Stimulated activated CD8-positive, alpha-beta memory T cell treated with anti-CD3 and anti-CD28 coated beads, Interleukin-4, amount 100 ng/mL, for 4 hours (primary cell): ENCODE measurements at places on chromosomes 16 and 17.
A peak's percentile ranks its signal among the peaks of the same experiment; 100 is the strongest.

GRCh38 chr16:8905168-8905762 is 23.1 kb downstream of the LITAFD start:
- DNase-seq, result no peak

DNA sequence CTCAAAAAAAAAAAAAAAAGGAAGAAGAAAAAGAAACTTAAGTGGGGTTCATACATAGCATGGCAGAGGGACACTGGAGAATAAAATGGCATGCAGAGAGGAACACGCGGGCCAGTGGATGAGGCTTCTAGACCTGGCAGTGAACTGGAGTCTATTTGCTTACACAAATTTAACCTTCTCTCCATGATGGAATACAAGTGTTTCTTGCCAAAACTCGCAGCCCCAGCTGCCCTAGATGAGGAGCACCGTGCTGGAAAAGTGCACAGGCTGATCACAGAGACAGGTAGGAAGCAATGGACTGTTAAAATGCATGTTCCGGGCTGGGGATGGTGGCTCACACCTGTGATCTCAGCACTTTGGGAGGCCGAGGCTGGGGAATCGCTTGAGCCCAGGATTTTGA is 9.3 kb downstream of the SSTR2 start:
- DNase-seq, result no peak

- DNase-seq, result no peak
Measured at GRCh38 chr16:82585675-82586074, 41.1 kb upstream of the CDH13 start.

DNA sequence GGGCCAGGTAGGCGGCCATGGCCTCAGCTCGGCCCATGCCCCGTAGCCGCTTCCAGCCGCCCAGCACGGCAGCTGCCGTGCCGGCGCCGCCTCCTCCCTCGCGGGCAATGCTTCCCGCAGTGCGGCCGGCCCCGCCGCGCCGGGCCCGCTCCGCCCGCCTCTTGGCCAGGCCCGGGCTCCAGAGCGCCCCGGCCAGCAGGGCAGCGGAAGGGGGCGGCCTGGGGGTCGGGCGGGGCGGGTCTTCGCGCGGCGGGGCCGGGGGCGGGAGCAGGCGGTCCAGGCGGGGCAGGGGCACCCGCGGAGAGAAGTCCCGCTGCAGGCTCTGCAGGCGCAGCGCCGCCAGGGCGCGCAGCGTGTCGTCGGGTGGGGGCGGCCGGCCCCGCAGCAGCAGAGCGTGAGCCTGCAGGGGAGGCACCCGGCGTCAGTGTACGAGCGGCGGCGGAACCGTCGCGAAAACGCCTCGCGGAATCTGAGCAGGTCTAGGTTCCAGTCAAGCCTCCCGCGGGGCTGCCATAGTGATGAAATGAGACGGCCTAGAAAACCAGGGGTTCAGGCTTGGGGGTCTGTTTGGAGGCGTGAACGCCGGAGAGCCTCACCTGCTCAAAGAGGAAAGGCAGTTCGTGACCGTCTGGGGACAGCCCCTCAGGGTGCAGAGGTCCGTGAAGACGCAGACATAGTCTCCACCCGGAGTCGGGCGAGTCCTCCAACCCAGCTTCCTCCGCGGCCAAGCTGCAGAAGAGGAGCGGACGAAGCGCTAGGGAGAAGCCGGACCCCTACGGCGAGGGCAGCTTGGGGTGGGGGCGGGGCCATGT is 6.6 kb downstream of the PLEKHH3 start:
- DNase-seq, result no peak

GRCh38 chr17:2736956-2737355 is 12.5 kb downstream of the CCDC92B start:
- DNase-seq, result no peak

DNA sequence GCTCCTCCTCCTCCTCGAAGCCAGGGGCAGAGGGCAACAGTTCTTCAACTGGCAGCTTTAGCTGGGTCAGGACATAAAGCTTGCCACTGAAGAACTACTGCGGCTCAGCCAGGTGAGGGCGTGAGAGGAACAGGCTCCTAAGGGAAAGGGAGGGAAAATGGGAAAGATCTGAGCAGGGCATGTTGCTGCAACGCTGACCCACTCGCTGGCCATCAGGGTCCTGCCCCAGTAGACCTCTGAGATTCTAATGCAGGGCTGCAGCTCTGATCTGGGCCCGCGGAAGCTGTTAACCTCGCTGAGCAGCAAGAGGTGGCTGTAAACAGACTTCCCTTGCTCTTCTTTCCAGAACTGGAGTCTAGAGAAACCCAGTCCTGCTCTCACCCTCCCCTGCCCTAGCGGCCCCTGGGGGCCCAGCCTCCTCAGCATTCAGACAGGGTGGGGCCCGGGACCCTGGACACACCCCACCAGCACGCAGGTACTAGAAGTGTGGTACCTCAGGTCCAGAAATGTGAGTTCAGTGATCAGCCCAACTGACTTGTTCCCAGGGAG is 3.8 kb upstream of the TLCD2 start:
- DNase-seq, result no peak

DNA sequence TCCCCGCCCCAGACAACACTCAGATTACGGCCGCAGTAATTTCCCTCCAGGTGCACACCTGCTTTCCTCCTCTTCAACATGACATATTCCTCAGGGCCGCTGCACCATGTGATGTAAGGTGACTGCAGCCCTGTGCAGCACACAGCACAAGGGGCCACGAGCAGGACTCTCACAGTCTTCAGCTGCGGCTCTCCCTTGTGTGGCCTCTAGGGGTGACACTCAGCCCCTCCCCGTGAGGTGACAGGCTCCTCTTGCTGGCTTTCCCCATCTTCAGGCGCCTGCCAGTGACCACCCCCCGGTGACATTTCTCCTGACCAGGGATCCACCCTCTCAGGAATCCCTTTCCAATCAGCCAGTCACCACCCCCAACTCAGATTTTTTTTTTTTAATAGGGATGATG is 31.3 kb upstream of the ABCC3 start:
- no peak for DNase-seq

GRCh38 chr16:28986046-28986445 is 1.2 kb downstream of the LAT start:
- no peak for DNase-seq

GRCh38 chr16:24174957-24175356 is 81.2 kb upstream of the CACNG3 start:
- DNase-seq, result no peak

DNA sequence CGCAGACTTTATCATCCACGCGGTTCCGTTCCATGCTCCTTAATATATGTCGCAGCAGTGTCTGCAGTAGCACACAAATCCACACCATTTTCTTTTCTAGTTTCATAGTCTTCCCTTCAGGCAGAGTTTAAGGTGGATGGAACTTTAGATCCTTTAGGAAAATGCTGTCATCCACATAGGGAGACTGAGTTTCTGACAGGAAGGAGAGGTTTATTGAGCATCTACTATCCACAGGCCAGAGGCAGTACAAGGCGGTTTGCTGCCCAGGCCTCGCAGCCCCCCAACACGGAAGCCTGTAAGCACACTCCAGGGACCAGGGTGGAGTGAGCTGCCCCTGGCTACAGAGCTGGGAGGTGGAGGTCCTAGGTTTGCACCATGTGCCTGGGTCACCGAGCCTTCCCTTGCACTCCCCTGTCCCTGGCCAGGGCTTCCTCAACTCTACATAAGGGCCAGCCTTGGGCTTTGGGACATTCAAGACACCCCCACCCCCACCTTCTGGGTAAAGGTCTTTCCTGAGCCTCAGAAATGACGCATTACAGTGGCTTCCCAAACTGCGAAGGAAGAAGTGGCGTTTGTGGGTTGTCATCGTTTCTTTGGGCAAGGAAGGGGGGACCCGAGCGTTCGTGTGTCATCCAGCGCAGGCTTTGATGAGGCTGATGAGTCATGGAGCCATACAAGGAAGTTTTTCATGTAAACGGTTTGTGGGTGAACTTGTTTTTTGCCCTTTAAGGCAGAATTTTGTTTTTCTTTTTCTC is 146.5 kb upstream of the PLCG2 start:
- DNase-seq, result peak; percentile 47

- DNase-seq, result no peak
Measured at GRCh38 chr16:49620158-49620868, 235.6 kb downstream of the ZNF423 start.

DNA sequence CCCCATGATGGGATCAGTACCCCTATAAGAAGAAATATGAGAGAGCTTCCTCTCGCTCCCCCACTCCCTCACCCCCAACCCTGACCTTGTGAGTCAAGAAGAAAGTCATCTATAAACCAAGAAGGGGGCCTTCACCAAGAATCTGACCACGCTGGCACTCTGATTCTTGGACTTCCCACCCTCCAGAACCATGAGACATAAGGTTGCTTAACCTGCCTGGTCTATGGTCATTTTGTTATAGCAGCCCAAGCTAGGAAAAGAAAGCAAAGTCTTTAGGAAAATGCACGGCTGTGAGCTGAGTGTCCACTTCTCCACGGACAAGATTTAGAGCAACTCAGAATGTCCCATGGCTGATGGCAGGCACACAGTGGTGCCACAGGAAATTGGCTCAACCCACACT is 333.5 kb downstream of the SOX9 start:
- no peak for DNase-seq

DNA sequence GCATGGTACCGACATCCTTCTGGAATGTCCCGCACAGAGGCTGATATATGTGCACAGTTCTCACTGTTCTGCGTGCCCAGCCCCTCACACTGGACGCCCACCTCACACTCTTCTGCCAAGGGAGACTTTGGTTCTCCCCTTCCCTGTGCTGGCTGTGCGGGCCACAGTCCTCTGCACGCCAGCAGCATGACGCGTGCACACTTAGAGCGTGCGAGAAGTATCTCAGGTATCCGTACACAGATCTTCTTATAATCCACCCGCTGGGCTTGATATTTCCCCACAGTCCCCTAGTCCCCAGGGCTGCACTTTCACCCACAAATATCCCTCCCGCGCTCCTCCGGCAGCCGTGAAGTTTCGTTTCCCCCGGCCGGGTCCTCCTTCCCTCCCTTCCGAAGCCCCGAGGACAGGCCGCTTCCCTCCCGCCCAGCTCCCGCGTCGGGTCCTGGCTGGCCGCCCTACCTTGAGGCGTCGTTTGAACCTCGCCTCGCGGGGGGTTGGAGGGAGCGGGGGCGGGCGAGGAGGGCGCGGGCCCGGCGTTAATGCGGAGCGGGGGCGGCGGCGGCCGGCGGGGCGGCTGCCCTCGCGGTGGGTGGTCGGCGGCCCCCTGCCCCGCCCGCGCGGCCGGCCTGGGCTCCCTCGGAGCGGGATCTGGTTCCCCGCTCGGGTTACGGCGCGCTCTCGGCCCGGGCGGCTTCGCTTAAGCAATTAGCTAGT is 5.0 kb upstream of the FOXF1 start:
- DNase-seq, result no peak

GRCh38 chr16:68529608-68529930 is 9.5 kb upstream of the ZFP90 start:
- DNase-seq, result no peak

DNA sequence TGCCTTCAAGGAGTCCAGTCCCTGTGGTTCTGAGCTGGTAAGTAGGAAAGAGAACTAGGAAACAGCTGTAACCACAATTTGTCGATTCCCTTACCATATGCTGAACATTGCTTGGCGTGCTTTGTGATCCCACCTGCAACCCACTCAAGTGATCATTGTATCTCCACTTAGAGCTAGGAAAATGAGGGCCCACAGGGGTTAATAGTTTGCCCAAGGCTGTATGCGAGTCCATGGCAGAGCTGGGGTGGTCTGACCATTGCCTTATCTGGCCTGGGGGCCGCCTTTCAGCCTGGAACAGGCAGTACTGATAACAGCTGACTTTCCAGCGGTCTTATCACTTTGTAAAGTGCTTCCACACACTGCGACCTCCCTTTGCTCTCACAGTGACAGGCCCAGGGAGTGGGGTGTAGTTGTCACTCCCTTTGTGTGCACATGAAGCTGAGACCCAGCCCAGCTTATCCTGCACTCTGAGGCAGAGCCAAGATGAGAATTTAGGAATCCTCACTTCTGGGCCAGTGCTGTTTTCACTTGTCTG is 9.8 kb downstream of the MYL4 start:
- DNase-seq, result no peak

DNA sequence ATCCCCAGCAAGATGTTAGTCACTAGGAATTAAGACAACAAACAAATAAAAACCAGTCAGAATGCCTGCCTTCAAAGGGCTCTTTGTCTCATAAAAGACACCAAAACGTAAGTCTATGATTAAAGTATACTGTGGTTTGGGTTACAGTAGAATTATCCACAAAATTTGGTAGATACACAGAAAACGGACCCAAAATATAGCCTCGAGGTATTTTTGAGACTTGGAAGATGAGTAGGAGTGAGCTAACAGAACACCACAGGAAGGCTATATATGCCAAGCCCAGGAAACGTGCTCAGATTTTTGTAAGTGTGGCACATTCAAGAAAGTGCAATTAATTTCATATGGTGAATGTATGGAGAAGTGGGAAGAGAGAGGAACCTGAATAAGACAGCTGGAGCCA is 831.4 kb downstream of the CDH11 start:
- no peak for DNase-seq

- DNase-seq, result no peak
Measured at GRCh38 chr17:66748578-66748977, 86.3 kb upstream of the CACNG5 start.

- DNase-seq, result no peak
Measured at GRCh38 chr16:83270061-83270460, 537.7 kb upstream of the HSBP1 start.

- no peak for DNase-seq
Measured at GRCh38 chr17:32854832-32855389, 22.0 kb downstream of the MYO1D start.

- no peak for DNase-seq
Measured at GRCh38 chr17:30117675-30118081, 1.1 kb downstream of the NSRP1 start.

DNA sequence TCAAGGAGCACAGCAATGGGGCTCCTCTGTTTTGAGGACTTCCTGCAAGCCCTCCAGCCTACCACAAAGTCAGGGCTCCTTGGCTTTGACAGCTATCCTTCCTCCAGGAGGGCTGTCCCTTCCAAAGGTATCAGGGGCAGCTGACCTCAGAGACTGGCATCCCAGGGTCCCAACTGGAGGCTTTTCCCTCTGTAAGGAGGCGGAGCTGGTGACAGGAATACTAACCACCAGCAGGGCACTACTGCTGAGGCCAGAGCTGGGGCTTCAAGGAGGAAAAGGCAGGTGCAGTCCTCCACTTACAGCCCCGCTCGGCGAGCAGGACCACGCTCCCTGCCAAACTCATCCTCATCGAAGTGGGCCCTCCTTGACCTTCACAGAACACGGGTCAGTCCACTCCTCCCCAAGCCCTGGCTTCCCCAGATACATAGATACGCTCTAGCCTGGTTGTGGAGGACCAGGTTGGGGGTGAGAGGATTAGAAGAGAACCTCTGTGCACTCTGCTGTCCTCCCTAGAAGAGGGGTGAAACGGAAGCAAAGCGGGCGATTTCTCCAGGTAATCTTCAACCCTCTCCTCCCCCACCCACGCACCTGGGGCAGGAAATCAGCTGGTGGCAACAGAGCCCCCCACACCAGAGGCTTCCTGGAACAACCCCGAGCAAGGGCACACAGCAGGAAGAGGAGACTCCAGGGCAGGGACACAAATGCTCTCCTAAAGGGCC is 20.5 kb downstream of the ST3GAL2 start:
- peak; percentile 7 for DNase-seq

- no peak for DNase-seq
Measured at GRCh38 chr16:4408323-4408690, 8.1 kb downstream of the CORO7 start.
